ENCODE measurements at places on chromosomes 12 and 14. TPM values are rescaled to one million over a fixed set of nuclear protein-coding genes. Genes with fewer than 3 reads are reported as not detected.

The LACRT gene
- not detected for total RNA-seq

The SOX5 gene
- 6.2 TPM for total RNA-seq

The NOVA1 gene
- total RNA-seq: 6.6 TPM

The ARHGDIB gene
- total RNA-seq: 17.3 TPM

The CCDC196 gene
- total RNA-seq: not detected

The TIMM9 gene
- 85.0 TPM for total RNA-seq

The FGF23 gene
- total RNA-seq: not detected

The TMEM253 gene
- total RNA-seq: not detected

The SMCO3 gene
- total RNA-seq: not detected

The TAS2R19 gene
- not detected for total RNA-seq

The OR4E2 gene
- total RNA-seq: not detected

The SLC2A3 gene
- 47.6 TPM for total RNA-seq

The IRAK3 gene
- 4.9 TPM for total RNA-seq

The HSPB8 gene
- total RNA-seq: 18.7 TPM

The KLRC4 gene
- total RNA-seq: not detected

The SLC6A15 gene
- total RNA-seq: 7.2 TPM

The CLEC2A gene
- total RNA-seq: not detected

The CELA1 gene
- not detected for total RNA-seq

The TMEM132D gene
- not detected for total RNA-seq

The NFE2 gene
- total RNA-seq: not detected

The CNTN1 gene
- total RNA-seq: under 0.01 TPM

The C12orf60 gene
- total RNA-seq: 1.9 TPM

The IL31 gene
- total RNA-seq: not detected

The SLC5A8 gene
- total RNA-seq: not detected

The PMEL gene
- 0.58 TPM for total RNA-seq

The C12orf50 gene
- total RNA-seq: not detected

The BTBD7 gene
- total RNA-seq: 11.5 TPM

The KRT2 gene
- total RNA-seq: not detected

The ACSS3 gene
- total RNA-seq: 14.4 TPM

The PLEKHG7 gene
- total RNA-seq: not detected

The ADGRD1 gene
- total RNA-seq: not detected

The TPH2 gene
- total RNA-seq: not detected

The SERPINA10 gene
- total RNA-seq: not detected

The CMA1 gene
- total RNA-seq: not detected

The SPIC gene
- not detected for total RNA-seq

The KDM5A gene
- total RNA-seq: 22.7 TPM

The DHH gene
- total RNA-seq: not detected

The BDKRB2 gene
- 30.8 TPM for total RNA-seq

The IPO4 gene
- 79.0 TPM for total RNA-seq

The TCL1B gene
- total RNA-seq: not detected

The ARID4A gene
- 3.0 TPM for total RNA-seq

The TRIM9 gene
- total RNA-seq: under 0.01 TPM

The CATSPERB gene
- total RNA-seq: under 0.01 TPM

Data from myometrial cell (primary cell).